ENCODE measurements at places on chromosomes 6 and 20. TPM values are rescaled to one million over a fixed set of nuclear protein-coding genes. Genes with fewer than 3 reads are reported as not detected.

Gene TNF
- total RNA-seq: 172 TPM

Gene BPIFA1
- not detected for total RNA-seq

Gene ZDHHC14
- total RNA-seq: 20.2 TPM

Gene VGLL2
- not detected for total RNA-seq

Gene CD93
- 5.5 TPM for total RNA-seq

Gene KHDC1L
- total RNA-seq: not detected

Gene THEMIS
- 58.0 TPM for total RNA-seq

Gene CLVS2
- total RNA-seq: not detected

Gene RPN2
- 223 TPM for total RNA-seq

Gene HMGN3
- 54.0 TPM for total RNA-seq

Gene SLC13A3
- 0.12 TPM for total RNA-seq
